ENCODE measurements at places on chromosomes 13 and 19.

GRCh38 chr13:101660711-101661110 is 208.2 kb downstream of the ITGBL1 start:
- no peak for DNase-seq

- no peak for DNase-seq
Measured at GRCh38 chr19:40620161-40620485, 19.0 kb downstream of the LTBP4 start.

DNA sequence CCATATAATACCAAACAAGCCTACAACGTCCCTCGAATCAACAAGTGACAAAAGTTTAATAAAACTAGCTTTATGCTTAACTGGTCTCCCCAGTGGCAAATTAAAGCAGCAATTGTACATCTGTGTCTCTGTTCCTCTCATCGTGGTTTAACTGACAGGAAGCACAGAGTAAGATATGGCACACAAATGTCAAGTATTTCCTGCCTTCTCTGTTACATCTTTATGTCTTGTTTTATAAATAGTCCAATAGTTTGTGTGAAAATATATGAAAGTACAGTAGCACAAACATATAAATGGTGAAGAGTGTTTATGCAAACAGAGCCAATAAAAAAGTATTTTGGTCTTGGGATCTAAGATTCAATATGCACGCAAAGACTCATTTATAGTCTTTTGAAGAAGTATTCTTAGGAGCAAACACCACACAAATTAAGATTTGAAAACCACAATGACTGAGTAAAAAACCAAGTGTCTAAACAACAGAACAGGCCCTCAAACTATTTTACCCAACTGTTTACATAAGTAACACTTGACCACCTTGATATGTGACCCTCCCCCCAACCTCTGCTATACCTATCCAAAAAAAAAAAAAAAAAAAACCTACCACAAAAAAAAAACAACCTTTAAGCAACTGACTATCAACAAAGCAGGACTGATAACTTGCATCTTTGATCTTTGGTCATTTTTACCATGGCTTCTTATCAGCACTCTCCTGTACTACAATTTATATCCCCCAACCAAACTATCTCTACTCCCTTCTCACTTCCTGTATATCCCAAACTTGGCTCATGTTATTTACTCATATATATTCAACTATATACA is 14.0 kb downstream of the ELF1 start:
- DNase-seq = no peak

- no peak for DNase-seq
Measured at GRCh38 chr13:78198419-78198818, 279.8 kb upstream of the EDNRB start.

- no peak for DNase-seq
Measured at GRCh38 chr13:65746406-65746921, 1483.7 kb downstream of the PCDH9 start.

GRCh38 chr19:36265856-36266374 is 51.0 kb downstream of the ZNF146 start:
- no peak for DNase-seq
